ENCODE measurements at places on chromosomes 5 and 9. TPM values are rescaled to one million over a fixed set of nuclear protein-coding genes. Genes with fewer than 3 reads are reported as not detected.
A peak's percentile ranks its signal among the peaks of the same experiment; 100 is the strongest.

Gene TMEM215
- total RNA-seq: not detected

Gene TPPP
- not detected for total RNA-seq

Gene GALNT12
- total RNA-seq: 10.1 TPM

GRCh38 chr9:82961504-82962125, 101.3 kb downstream of the RASEF start:
- peaks cover 9% of the 10 kb centered on the region for H3K27me3 ChIP-seq
- H3K27ac ChIP-seq: no peak overlapping the region
- no peaks in the 10 kb centered on the region for H3K4me1 ChIP-seq
- H3K36me3 ChIP-seq: no peaks in the 10 kb centered on the region

DNA sequence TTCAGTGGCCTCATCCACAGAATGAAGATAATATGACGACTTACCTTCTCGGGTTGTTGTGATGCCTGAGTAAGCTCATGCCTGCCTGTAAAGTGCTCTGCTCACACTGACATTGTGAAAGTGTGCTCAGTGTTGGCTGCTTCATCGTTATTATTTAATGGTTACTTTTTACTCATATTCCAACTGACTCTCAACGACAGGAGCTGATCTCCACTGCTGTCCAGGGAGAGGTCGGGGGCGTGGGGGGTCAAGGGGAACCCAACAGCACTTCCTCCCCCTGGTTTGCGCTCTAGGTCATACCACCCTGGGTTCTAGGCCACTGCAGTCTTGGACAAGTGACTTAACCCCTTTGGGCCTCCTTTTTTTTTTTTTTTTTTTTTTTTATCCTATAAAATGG, 52.9 kb upstream of the ANGPTL2 start:
- no peak for DNase-seq
- no peaks in the 10 kb centered on the region for H3K27me3 ChIP-seq
- H3K4me3 ChIP-seq: no peak overlapping the region
- H3K27ac ChIP-seq: no peak overlapping the region
- H3K36me3 ChIP-seq: no peaks in the 10 kb centered on the region
- no peaks in the 10 kb centered on the region for H3K4me1 ChIP-seq

DNA sequence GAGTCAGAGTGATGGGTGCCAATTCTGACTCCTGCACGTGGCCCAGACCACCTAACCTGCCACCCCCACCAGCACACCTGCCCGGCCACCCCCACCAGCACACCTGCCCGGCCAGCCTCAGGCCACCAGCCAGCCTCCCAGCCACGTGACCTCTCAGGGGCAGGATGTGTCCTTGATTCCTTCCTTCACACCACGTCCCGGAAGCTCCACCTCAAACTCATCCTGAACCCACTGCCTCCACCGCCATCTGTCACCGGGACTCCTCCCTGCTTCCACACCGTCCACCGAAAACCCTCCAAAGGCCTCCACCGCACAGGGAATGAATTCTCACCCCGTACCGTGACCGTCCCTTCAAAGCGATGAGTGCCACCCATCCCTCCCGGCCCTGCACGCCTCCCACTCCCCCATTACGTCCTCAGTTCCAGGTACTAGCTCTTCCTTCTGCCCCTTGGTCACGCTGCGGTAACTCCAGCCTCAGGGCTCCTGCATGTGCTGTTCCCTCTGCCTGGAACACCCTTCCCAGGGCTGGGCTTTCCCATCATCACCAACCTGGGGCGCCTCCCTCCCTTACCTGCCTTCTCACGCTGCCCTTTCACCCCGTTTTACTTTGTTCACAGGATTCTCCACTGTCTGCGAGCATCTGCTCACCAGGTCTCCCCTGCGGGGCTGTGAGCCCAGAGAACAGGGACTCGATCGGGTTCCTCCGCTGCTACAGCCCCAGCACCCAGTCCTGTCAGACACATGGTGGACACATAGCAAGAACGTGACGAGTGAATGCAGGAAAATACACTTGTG, 82.9 kb downstream of the ADAMTS2 start:
- no peak overlapping the region for H3K4me3 ChIP-seq
- H3K4me1 ChIP-seq: peaks cover 40% of the 10 kb centered on the region
- no peaks in the 10 kb centered on the region for H3K27me3 ChIP-seq
- H3K27ac ChIP-seq: no peak overlapping the region
- peaks cover 19% of the 10 kb centered on the region for H3K36me3 ChIP-seq

- DNase-seq: no peak
- no peak overlapping the region for H3K4me3 ChIP-seq
- no peaks in the 10 kb centered on the region for H3K27me3 ChIP-seq
- no peaks in the 10 kb centered on the region for H3K36me3 ChIP-seq
These were observed 163.3 kb downstream of the AUH start for GRCh38 chr9:91198405-91198804.

DNA sequence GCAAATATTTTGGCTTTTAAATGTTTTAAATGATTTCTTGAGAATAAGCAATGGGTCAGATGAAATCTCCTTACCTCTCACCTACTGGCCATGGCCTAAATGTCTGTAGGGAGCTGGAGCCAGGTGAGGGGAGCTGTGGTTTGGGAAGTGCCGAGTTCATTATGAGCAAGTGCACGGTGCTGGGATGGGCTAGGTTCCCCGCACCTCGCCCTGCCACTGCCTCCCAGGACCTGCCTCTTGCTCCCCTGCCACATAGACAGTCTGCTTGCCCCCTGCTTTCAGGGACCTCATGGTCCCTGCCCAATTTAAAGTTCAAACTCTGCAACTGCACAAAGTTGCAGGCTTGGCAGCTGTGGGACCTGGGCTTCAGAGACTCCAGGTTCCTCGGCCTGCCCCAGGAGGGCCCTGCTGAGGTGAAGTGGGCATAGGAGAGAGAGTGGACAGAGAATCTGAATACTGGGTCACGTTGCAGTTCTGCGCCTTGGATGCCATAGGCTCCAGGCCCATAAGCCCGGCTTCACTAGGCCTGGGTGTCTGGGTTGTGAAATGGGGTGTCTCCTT, 5.4 kb downstream of the OR13J1 start:
- no peak overlapping the region for H3K4me3 ChIP-seq
- H3K4me1 ChIP-seq: peaks cover 3% of the 10 kb centered on the region
- no peaks in the 10 kb centered on the region for H3K36me3 ChIP-seq
- H3K27me3 ChIP-seq: peaks cover 34% of the 10 kb centered on the region

GRCh38 chr9:37626708-37627292, 24.0 kb upstream of the FRMPD1 start:
- H3K36me3 ChIP-seq: no peaks in the 10 kb centered on the region
- H3K4me3 ChIP-seq: no peak overlapping the region
- H3K27me3 ChIP-seq: peaks cover 10% of the 10 kb centered on the region
- no peak for DNase-seq
- H3K4me1 ChIP-seq: no peaks in the 10 kb centered on the region

GRCh38 chr5:151937851-151938250, 13.2 kb upstream of the GLRA1 start:
- H3K27me3 ChIP-seq: no peaks in the 10 kb centered on the region
- H3K4me1 ChIP-seq: no peaks in the 10 kb centered on the region
- DNase-seq: no peak

- no peak overlapping the region for H3K4me3 ChIP-seq
- peaks cover 4% of the 10 kb centered on the region for H3K4me1 ChIP-seq
- H3K27ac ChIP-seq: no peak overlapping the region
- no peaks in the 10 kb centered on the region for H3K27me3 ChIP-seq
- no peak for DNase-seq
These were observed 228.7 kb downstream of the DCP2 start for GRCh38 chr5:113205323-113205722.

- H3K27me3 ChIP-seq: peaks cover 17% of the 10 kb centered on the region
- no peaks in the 10 kb centered on the region for H3K36me3 ChIP-seq
- peak; percentile 86 for DNase-seq
- no peak overlapping the region for H3K27ac ChIP-seq
- no peak overlapping the region for H3K4me3 ChIP-seq
These were observed 4.2 kb upstream of the NR5A1 start for GRCh38 chr9:124511426-124511840.

DNA sequence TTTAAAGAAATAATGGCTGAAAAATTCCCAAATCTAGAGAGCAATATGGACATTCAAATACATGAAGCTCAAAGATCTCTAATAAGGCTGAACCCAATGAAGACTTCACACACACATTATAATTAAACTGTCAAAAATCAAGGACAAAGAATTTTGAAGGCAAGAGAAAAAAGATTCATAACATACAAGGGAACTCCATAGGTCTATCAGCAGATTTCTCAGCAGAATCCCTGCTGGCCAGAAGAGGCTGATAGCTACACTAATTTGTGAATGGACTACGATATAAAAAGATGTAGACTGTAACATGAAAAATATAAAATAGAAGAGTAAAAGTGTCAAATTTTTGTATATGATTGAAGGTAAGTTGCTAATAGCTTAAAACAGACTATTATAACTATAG, 251.9 kb downstream of the ADAMTS6 start:
- DNase-seq: no peak
- no peaks in the 10 kb centered on the region for H3K4me1 ChIP-seq
- no peak overlapping the region for H3K27ac ChIP-seq
- H3K4me3 ChIP-seq: no peak overlapping the region

DNA sequence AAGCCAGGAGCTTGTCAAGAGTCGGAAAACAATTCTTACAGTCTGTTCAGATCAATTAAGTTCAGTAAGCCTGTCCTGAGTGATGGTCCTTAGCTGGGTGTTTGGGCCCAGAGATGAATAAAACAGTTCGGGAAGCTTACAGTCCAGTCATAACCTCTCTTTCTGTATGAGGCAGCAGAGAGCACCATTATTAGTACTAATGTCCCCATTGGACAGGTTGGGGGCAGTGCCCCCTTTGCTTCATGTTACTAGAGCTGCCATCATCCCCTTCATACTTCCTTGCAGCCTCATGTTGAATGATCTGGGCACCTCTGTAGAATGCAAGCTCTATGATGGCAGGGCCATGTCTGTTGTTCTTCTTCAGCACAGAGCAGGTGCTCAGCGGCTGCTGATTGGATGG, 9.8 kb downstream of the DOCK2 start:
- no peak for DNase-seq
- no peaks in the 10 kb centered on the region for H3K36me3 ChIP-seq
- H3K4me3 ChIP-seq: no peak overlapping the region
- H3K27me3 ChIP-seq: no peaks in the 10 kb centered on the region

DNA sequence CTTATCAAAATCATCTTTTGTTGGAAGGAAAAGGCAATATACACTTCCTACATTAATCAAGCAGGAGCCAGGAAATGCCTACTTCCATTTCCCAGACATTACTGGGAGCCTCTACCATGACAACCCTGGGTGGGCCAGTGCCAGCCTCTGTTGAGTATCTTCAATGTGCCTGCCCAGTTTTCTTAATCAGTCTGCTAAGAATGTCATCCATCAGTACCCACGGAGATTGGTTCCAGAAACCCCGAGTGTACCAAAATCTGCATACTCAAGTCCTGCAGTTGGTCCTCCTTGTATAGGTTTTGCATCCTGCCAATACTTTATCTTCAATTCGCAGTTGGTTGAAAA, 82.4 kb downstream of the MARCHF3 start:
- no peak overlapping the region for H3K27ac ChIP-seq
- no peaks in the 10 kb centered on the region for H3K27me3 ChIP-seq
- H3K36me3 ChIP-seq: no peaks in the 10 kb centered on the region

GRCh38 chr9:133255371-133256135, 19.4 kb downstream of the ABO start:
- H3K27ac ChIP-seq: no peak overlapping the region
- no peaks in the 10 kb centered on the region for H3K36me3 ChIP-seq
- no peak overlapping the region for H3K4me3 ChIP-seq
- H3K27me3 ChIP-seq: no peaks in the 10 kb centered on the region
- H3K4me1 ChIP-seq: no peaks in the 10 kb centered on the region
- peak; percentile 48 for DNase-seq

DNA sequence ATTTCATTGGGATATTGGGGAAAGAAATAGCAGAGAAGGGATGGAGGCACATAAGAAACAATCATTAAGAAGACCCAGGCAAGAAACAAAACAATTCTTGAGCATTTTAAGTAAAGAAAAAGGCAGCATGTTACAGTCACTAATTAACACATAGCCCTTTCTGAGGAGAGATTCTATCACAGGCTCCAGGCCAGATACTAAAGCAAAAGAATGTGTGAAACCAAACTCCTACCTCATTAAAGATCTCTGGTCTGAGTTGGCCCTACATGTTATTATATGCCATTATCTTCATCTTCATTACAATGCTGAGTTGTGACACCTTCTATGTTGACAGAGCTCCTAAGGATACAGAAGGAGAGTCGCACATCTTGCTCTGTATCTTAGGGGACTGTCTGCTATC, 37.5 kb downstream of the DAP start:
- H3K27me3 ChIP-seq: no peaks in the 10 kb centered on the region
- H3K36me3 ChIP-seq: peaks cover 10% of the 10 kb centered on the region
- DNase-seq: no peak
- no peak overlapping the region for H3K4me3 ChIP-seq
- peaks cover 39% of the 10 kb centered on the region for H3K4me1 ChIP-seq
- no peak overlapping the region for H3K27ac ChIP-seq

- no peaks in the 10 kb centered on the region for H3K36me3 ChIP-seq
- H3K27me3 ChIP-seq: no peaks in the 10 kb centered on the region
- no peak for DNase-seq
- no peak overlapping the region for H3K4me3 ChIP-seq
- no peak overlapping the region for H3K27ac ChIP-seq
These were observed 37.0 kb upstream of the PIK3R1 start for GRCh38 chr5:68178579-68178978.

DNA sequence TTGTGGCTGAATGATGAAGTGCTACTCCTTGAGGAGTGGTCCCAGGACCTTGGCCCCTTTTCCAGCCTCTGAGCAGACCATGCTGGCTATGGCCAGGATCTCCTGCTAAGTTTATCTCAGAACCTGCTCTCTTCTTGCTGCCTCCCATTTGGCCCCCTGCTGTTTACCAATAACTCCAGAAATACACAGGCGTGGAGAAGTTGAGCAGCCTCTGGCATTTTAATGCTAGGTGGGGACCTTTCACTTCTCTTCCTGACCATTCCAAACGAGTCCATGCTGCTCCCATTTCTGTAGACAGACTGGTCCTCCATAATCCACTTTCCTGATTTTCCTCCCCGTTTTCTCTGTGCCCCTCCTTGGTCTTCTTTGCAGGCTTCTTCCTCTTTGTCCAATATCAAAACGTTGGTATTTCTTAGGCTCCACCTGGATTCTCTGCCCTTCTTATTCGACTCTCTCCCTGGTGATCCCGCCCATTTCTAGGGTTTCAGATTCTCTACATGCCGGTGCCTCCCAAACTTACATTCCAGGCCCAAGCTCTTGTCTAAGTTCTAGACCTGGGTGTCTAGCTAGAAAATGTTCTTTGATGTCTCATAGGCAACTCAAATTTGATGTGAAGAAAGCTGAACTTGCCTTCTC, 33.4 kb upstream of the TNFAIP8 start:
- peak overlapping the region; percentile 89 for H3K27ac ChIP-seq
- H3K4me1 ChIP-seq: peaks cover 38% of the 10 kb centered on the region
- no peaks in the 10 kb centered on the region for H3K27me3 ChIP-seq
- no peak for DNase-seq
- no peaks in the 10 kb centered on the region for H3K36me3 ChIP-seq

GRCh38 chr5:35979715-35980114, 11.5 kb downstream of the UGT3A1 start:
- H3K27ac ChIP-seq: no peak overlapping the region
- DNase-seq: no peak
- H3K4me3 ChIP-seq: no peak overlapping the region
- H3K27me3 ChIP-seq: no peaks in the 10 kb centered on the region
- H3K36me3 ChIP-seq: no peaks in the 10 kb centered on the region
- H3K4me1 ChIP-seq: no peaks in the 10 kb centered on the region

GRCh38 chr9:131402073-131402472, 8.2 kb downstream of the PRRC2B start:
- no peak for DNase-seq
- H3K27ac ChIP-seq: peak overlapping the region; percentile 99
- peaks cover 78% of the 10 kb centered on the region for H3K4me1 ChIP-seq
- peak overlapping the region; percentile 67 for H3K4me3 ChIP-seq
- H3K36me3 ChIP-seq: peaks cover 6% of the 10 kb centered on the region

- no peaks in the 10 kb centered on the region for H3K36me3 ChIP-seq
- DNase-seq: no peak
- no peak overlapping the region for H3K27ac ChIP-seq
- no peak overlapping the region for H3K4me3 ChIP-seq
- no peaks in the 10 kb centered on the region for H3K27me3 ChIP-seq
These were observed 63.6 kb upstream of the MAMDC2 start for GRCh38 chr9:69980041-69980440.
